ENCODE measurements at places on chromosomes 7 and 10.
A peak's percentile ranks its signal among the peaks of the same experiment; 100 is the strongest.

DNA sequence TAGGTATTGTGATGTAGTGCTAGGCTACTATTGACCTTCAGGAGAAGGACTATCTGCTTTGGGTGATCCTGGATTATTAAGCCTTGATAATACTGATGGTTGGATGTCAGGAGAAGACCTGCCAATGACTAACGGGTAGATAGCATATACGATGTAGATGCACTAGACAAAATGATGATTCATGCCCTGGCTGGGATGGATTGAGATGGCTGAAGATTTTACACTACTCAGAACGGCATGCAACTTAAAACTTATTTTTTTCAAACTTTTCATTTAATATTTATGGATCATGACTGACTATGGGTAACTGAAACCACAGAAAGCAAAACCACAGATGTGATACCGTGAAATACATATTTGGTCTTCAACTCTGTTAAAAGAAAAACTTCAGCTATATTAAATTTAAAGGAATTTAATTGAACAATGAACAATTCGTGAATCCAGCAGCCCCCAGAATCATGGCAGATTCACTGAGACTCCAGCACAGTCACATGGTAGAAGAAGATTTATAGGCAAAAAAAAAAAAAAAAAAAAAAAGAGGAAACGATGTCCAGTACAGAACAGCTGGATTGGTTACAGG lies 124.6 kb upstream of the CDK13 start:
- DNase-seq: no peak

DNA sequence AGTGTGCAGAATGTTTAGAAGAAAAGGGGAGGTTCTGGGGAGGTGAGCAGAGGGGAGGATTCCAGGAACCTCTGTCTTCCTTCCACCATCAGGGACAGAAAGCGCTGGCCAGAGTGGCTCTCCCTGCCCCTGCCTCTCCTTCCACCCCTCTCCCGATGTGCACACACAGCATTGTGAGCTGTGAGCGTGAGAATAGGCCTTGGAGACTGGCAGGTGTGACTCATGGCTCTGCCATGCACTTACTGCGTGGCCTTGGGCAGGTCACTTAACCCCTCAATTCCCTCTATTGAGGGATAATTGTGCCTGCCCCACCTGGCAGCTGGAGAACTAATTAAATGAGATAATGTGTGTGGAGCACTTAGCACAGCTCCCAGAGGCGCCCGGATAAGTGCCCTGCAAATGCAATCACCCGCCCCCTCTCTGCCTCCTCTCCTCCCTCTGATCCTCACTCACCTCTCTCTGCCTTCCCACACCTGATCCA lies 115.4 kb downstream of the ZMIZ1 start:
- no peak for DNase-seq

- DNase-seq: no peak
Measured at GRCh38 chr7:28528899-28529298, 116.6 kb downstream of the CREB5 start.

- DNase-seq: no peak
Measured at GRCh38 chr7:19030281-19030680, 87.2 kb downstream of the TWIST1 start.

DNA sequence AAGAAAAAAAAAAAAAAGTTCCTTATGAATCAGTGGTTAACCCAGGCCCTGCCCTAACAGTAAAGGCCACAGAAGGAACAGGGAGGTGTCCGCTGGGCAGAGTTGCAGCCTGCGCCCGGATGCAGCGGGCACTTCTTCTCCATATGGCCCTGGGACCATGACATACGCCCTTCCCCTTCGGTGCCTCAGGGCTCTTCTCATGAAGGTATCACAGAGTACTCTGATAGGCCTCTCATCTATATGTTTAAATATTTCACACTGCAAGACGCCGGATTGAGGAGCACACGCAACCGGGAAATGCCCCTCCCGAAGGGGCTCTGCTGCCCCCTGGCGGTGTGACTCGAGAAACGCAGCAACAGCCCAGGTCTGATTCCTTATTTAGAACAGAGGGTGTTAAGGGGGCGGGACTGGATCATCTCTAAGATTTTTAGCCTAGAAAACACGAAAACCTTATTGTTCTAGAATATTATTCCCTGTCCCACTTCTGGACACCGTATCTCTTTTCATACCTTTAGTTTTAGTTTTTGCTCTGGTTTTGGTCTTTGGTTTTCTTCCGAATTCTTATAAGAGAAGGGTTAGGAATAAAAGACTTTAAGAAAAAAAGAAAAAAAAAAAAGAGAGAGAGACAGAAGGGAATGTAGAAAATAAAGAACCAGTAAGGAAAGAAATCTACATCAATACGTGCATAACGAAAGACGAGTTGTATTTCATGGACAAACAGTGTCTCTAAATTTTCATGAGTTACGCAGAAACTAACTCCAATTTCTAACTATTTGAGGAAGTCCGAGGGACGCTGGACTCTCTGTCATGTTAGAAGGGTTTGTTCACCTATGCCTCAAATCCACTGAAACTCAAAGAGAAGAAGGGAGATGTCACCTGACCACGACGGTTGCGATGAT lies 12.0 kb downstream of the DAGLB start:
- peak; percentile 84 for DNase-seq

DNA sequence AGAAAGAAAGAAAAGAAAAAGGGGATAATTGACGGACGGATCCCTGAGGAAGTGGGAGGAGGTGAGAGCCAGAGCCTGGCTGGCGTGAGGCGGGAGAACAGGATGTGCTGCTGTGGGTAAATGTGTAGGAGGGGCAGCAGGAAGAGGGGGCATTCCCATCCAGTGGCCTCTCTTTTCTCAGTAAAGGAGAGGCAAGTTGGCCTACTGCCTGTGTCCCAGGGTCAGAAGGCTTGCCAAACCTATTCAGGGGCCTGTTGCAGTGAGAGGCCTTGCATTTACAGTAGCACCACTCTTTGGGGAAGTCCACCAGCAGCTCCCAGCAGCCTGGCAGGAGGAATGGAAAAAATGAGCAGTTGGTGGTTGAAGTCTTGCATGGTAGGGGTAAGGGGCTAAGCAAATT lies 26.6 kb upstream of the ASCC1 start:
- DNase-seq: peak; percentile 14

- no peak for DNase-seq
Measured at GRCh38 chr10:104128214-104128613, 6.2 kb downstream of the SFR1 start.

- no peak for DNase-seq
Measured at GRCh38 chr10:23063973-23064812, 31.2 kb upstream of the MSRB2 start.

- DNase-seq: no peak
Measured at GRCh38 chr10:33731322-33731721, 396.9 kb upstream of the NRP1 start.

DNA sequence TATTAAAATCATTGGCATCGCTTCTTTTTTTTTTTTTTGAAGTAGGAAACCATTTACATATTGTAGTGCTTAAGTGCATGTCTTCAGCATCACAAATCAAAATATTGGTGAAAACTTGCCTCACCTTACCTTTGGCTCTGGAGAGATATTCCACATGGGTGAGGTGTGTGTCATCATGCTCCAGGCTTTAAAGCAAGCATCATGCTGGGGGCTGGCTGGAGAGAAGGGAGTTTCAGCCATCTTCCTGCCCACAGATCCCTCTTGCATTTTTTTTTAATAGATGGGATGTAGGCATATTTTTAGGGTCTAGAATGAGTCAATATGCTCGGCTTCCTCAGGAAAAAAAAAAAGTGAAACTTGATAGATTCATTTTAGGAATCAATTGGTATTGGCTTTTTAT lies 2.3 kb upstream of the INSYN2A start:
- DNase-seq: no peak

- no peak for DNase-seq
Measured at GRCh38 chr10:27568196-27569175, 64.4 kb downstream of the RAB18 start.

GRCh38 chr7:149883452-149883861 lies 9.7 kb downstream of the ATP6V0E2 start:
- no peak for DNase-seq

GRCh38 chr10:101495324-101495925 lies 92.6 kb downstream of the POLL start:
- DNase-seq: no peak

- no peak for DNase-seq
Measured at GRCh38 chr7:71618278-71618677, 486.3 kb downstream of the GALNT17 start.

DNA sequence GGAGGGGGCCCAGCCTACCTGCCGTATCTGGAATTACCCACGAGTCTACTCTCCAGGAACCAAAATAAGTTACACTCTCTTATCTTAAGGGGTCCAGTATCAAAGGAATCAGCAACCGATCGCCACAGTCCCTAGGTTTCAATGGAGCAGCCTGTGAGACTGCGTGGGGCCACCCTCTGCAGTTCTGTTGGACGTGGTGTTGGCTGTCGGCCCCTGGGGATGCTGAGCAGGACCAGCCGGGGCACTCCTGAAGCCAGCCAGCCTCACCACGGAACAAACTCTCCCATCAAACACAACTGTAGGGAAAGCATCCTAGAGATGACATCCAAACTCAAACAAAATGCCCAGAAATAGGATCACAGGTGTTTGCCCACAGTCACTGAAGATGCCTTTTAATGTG lies 25.5 kb upstream of the ABLIM1 start:
- no peak for DNase-seq

DNA sequence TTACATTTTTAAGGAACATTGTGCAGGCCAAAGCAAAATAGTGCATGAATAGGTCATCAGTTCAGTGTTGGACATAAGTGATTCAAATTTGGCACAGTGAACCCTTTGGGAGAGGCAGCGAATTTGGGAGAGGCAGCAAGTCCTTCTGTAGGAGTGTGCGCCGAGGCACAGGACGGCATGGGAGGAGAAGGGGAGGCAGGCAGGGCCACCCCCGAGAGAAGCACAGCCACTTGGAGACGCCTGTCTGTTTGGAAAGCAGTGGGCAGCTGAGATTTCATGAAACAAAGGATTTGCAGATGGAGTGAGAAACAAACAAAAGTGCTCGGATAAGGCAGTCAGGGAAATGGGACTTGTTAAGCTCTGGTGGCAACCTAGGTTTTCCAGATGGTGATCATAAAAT lies 30.6 kb downstream of the VIPR2 start:
- DNase-seq: no peak

- no peak for DNase-seq
Measured at GRCh38 chr7:144528536-144529045, 125.1 kb upstream of the NOBOX start.

DNA sequence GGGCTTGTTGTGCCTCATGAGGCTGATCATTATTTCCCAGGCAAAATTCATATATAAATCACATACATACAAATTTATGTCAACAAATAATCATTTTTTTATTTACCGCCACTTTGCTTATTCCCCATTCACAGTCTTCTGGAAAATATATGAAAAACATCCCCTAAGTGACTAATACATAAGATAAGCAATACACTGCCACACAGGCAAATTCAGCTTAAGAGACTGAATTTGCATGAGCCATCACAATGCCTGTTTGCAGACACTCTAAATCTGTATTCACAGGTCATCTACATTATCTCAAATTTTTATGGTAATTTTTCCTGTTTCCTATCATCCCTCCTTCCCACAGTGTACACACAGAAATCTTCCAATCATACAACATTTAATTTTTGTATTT lies 13.2 kb downstream of the OSBPL3 start:
- DNase-seq: no peak

- no peak for DNase-seq
Measured at GRCh38 chr7:141400356-141400755, 150.9 kb upstream of the AGK start.

- DNase-seq: no peak
Measured at GRCh38 chr7:159030490-159031134, 114.1 kb downstream of the VIPR2 start.

DNA sequence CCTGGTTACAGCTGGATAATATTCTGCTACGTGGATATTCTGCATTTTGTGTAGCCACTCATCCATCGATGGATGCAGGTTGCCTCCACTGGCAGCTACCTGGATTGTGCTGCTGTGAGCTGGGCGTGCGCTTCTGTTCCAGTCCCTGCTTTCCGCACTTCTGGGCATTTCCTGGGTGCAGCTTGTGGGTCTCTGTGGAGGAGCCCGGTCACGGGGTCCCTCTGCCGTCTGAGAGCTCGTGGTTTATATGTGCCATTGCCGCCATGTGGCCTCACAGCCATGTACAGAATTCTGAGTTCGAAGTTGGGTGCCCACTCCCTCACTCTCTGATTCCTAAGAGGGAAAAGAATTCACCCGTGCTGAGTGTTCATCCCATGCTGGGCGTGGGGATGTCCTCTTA lies 38.3 kb downstream of the JAKMIP3 start:
- no peak for DNase-seq

GRCh38 chr7:6306471-6306870 lies 34.0 kb upstream of the CYTH3 start:
- DNase-seq: no peak

DNA sequence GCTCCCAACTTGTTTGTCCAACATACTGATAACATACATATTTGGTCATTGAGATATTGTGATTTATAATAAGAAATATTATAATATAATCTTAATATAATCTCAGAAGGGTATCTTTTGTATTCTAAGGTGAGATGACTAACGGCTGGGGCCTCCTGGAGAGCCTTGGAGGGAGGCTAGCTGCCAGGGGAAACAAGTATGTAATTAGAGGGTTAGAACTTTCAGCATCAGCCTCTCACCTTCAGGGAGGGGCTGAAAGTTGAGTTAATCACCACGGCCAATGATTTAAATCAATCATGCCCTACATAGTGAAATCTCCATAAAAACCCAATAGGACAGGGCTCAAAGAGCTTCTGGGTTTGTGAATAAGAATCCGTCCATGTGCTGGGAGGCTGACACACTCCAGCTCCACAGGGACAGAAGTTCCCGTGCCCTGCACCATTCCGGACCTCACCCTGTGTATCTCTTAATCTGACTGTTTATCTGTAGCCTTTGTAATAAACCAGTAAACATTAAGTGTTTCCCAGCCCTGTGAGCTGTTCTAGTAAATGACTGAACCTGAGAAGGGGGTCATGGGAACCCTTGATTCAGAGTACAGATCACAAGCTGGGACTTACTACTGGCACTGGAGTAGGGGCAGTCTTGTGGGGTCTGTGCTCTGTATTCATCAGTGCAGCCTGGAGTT lies 86.3 kb upstream of the STEAP1B start:
- no peak for DNase-seq

DNA sequence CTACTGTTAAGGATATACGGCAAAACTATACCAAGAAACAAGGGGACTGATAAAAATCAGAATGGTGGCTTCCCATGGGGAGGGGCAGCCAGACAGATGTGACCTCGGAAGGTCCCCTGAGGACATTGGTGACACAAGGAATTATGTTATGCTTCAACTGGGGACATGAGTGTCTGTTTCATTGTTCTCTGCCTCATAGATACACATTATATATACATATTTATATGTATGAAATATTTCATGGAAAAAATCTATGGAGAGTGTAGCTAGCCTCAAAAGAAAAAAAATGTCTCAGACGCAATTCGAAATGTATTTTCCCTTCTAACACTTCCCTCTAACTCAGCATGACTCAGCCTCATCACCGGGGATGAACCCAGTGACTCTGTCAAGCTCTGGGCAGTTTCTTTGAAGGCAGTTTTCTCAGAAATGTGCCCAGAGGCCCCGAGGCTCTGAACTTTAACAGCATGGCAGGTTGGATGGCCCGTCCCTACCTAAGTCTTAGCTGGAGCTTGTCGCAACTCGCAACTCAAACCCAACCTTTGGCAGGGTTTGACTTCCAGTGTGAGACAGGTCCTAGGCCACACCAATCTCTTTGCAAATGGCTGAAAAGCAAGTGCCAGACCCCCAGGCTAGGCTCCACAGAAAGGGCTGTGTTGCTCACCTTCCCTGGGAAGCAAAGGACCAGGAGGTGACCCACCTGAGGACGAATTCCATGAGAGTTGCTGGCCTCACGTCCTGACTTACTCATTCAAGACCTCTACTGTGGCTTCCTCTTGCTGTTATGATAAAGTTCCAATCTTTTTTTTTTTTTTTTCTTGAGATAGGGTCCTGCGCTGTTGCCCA lies 86.9 kb downstream of the CARD11 start:
- no peak for DNase-seq
